ENCODE measurements at places on chromosomes 1 and 21.

DNA sequence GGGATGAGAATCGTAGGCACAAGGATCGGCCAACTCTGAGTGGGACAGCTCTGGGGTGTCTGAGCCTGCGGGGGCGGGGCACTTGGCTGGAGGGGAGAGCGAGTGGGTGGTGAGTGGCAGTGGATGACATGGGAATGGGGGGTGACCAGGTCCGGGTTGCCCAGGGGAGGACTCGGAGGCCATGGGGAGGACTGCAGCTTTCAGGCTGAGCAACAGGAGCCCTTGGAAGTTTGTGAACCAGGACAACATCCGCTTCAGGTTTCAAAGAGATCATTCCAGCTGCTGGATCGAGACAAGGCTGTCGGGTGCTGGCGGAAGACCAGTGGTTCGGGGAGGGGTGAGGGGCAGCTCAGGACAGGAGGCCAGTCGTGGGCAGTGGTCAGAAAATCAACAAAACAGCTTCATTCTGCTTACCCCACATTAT, 124.4 kb upstream of the IRF2BP2 start:
- DNase-seq: no peak

- no peak for DNase-seq
Observed at GRCh38 chr1:119621705-119622104, 26.4 kb downstream of the ZNF697 start.

DNA sequence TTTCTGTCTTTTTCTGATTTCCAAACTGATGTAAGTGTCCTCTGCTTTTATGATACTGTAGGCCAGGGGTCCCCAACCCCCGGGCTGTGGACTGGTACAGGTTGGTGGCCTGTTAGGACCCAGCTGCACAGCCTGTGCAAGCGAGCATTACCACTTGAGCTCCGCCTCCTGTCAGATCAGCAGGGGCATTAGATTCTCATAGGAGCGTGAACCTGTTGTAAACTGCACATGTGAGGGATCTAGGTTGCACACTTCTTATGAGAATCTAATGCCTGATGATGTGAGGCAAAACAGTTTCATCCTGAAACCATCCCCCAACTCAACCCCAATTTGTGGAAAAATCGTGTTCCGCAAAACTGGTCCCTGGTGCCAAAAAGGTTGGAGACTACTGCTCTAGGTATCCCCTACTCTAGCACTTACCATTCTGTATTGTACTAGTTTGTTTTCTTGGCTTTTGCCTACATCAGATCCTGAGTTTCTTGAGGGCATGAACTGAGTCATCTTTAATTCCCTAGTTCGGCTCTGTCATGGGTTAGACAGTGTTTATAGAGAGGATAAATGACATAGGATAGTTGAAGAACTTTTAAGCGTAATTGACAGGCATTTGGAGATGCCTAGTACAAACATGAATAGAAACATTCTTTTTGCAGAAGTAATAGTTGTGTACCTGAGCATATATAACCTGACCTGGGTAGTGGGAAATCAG, 4.1 kb downstream of the ABCD3 start:
- no peak for DNase-seq

- no peak for DNase-seq
Observed at GRCh38 chr1:21326861-21327344, 36.6 kb upstream of the ECE1 start.

- DNase-seq: no peak
Observed at GRCh38 chr1:45282351-45282750, 44.3 kb upstream of the HPDL start.

DNA sequence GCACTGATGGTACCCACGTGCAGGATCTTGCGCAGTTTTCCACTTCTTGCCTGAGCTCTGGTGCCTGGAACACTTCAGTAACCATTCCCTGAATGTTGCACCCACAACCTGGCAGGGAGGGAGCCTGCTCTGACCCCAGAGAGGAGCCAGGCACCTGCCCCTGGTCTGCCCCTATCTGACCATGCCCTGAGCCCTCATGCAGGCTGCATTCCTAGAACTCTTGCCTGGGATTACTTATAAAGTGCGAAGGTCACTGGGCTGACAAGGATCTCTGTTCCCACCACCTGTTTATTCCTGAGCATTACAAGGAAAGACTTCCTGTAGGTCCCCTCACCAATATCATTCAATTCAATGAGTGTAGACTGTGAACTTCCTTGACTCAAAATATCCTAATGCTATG, 191.9 kb upstream of the FMN2 start:
- DNase-seq: no peak

- DNase-seq: peak; percentile 26
Observed at GRCh38 chr21:41953249-41953830, 478 bp downstream of the C2CD2 start.

DNA sequence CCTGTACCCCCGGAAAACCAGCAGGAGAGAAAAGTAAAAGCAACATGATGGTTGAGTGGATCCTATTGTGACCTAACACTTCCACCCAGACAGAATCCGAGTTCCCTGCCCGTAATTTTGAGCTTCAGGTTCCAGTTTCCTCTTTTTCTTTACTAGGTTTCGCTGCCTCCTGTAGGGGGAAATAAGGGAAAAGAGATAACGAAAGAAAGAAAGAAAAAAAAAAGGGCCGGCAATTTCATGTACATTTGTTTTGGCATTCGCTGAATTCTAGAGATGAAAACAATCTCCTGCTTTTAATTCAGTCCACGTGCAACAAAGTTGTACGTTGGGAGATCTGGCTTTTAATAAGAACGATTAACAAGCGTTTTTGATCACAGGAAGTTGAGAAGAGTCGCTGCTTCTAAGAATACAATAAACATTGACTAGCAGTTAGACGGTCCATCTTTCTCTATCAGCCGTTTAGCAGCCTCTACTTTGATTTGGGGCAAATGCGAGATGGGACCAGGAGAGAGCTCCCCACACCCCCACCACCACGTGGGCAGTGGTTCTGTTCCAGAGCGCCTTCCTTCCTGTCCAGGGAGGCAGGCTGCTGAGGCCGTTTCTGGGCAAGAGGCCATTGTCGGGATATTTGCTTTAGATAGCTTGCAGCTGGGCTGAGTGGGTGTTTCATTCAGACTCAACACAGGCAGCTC, 155.9 kb upstream of the RUNX1 start:
- DNase-seq: peak; percentile 56

- DNase-seq: no peak
Observed at GRCh38 chr1:175808573-175808972, 65.2 kb upstream of the TNR start.

DNA sequence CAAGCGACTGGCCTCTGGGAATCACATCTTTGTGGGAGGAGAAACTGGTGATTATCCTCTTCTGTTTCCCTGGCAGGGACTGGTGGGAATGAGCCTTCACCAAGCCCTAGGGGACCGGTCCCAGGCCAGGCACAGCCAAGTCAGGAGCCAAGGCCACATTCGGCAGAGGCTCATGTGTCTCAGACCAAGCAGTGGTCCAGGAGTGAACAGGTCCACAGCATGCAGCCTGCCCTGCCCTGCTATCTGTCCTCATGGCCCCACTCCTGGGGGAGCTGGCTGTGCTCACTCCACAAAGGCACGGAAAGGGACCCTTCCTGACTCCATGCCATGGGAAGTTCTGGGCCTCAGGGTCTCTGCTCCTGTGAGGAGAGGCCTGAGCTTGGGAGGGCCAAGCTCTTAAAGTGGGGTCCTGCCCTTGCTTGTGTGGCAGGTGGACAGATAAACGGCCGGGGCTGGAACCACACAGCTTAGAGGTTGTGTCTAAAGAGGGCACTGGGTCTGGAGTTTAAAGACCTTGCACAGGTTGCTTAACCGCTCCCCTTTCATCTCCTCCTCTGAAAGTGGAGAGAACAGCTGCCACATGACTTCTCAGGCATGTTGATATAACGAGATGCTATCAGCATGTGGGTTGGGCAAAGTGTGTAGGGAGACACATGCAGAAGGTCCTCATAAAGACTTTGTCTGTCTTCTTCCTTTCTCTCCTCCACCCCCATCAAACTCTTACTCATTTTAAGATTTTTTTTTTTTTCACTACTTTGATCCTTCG, 57.5 kb downstream of the CASQ2 start:
- no peak for DNase-seq

GRCh38 chr1:15029786-15030185, 123.8 kb upstream of the TMEM51 start:
- DNase-seq: no peak

DNA sequence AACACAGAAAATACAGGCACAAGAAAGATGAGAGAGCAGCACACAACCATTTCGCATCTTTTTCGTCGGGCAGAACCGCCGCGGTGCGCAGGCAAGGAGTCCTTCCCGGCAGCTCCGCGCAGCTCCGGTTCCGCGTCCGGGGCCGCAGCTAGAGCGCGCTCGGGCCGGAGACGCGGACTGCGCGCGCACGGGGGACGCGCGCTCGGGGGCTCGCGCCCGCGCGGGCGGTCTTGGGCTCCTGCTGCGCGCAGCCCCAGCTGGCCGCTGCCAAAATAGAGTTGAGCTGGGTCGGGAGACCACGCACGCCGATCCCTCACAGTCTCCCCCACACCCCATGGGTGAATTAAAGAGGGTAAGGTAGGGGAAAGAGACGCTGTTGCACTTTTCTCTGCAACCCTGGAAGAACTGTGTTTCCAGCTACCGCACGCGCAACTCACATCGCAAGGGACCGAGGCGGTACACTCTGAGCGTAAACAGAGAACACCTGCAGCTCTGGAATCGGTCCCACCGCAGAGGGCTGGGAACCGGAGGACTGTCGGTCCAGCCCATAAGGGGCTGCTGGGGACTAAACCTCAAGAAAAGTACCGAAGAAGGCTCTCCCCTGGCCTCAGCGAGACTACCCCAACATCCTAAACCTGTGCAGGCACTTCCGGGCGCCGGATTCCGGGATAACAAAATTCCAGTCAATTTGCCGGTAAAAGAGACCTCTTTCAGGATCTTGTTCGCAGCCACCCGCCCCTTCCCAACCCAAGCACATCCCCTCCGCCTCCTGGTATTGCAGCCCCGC, 1.7 kb downstream of the NR5A2 start:
- DNase-seq: peak; percentile 48

DNA sequence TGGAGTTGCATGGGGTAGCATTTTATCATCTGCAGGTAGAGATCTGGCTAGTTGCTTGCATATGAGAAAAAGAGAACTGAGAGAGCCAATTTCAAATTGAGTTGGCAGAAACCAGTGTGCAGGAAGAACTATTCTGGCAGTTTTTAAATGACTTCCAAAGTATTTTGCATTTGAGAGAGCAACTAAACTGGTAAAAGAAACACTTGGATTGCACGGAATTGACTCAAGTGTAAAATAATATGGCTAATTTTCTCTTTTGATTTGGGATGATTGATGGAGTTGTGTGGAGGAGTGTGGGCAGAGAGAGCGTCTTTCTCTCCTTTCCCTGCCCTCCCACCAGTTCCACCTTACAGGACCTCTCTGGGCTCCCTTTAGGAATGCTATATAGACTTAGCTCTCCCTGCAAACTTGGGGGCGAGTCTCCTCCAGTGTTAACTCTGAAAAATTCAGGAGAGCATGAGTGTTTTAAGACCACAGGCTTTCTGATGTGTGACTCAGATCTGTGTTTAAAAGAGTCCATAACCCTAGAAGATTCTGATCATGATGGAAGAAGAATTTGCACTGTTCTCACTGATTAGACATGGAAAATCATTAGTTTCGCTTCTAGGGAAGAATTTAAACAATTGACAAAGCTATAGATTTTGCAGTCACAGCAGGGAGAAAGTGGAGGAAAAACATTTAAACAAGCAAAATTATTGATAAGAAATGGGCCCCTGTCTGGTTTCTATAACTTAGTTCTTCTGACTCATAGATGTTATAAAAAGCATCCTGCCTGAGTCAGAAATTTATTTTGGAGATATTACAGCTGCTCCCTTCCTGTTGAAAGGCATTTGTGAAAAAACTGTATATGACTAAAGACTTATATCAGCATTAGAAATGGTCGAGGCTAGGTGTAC, 24.9 kb upstream of the CTBS start:
- no peak for DNase-seq

GRCh38 chr1:107673006-107673405, 292.0 kb downstream of the VAV3 start:
- DNase-seq: no peak

GRCh38 chr1:58005212-58005611, 541.3 kb downstream of the OMA1 start:
- no peak for DNase-seq

Measured in B cell (primary cell).